NCI-H1436 treated with DMSO at 0.1 percent for 48 hours (cell line): ENCODE measurements at places on chromosomes 2 and 18.

DNA sequence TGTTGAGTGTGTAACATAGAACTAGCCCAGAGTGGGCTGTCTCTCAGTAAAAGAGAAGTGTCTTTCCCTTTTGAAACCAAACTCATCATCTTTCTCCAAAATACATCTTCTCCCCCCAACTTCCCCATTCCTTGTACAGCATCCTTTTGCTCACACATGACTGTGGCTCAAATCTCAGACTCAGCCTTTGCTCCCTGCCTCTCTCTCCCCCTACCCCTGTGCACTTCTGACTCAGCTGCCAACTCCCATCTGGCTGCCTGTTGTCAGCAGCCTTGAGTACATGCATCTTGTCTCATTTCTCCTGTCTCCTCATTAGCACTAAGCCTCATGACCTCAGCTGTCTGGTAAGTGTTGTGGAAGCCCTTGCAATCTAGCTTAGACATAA, 18.1 kb upstream of the MGAT4A start:
- DNase-seq: no peak

DNA sequence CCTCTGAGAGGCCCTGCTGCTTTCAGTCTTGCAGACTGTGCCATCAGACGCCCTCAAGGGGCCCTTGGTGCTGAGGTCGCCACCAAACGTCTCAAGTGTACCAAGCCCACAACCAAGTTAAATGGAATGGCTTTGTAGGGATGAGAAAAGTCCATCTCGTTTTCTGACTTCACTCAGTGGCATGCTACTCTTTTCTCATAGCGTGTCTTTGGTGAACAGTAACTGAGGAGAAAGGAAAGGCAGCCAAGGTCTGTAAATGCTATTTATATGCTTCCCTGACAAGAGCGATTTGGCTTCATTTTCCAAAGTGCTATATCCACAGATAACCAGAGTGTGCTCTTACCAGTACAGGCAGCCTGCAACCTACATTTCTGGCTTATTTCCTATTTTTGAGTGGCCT, 123.0 kb downstream of the MTX2 start:
- DNase-seq: no peak

- no peak for DNase-seq
Measured at GRCh38 chr2:211455216-211455841, 898.9 kb downstream of the CPS1 start.

GRCh38 chr2:105112345-105112744, 74.5 kb downstream of the MRPS9 start:
- DNase-seq: no peak

- DNase-seq: no peak
Measured at GRCh38 chr2:128375454-128375853, 56.8 kb upstream of the HS6ST1 start.

- no peak for DNase-seq
Measured at GRCh38 chr2:158498749-158499136, 42.0 kb downstream of the PKP4 start.

GRCh38 chr18:53796040-53796729, 428.3 kb downstream of the MBD2 start:
- no peak for DNase-seq

DNA sequence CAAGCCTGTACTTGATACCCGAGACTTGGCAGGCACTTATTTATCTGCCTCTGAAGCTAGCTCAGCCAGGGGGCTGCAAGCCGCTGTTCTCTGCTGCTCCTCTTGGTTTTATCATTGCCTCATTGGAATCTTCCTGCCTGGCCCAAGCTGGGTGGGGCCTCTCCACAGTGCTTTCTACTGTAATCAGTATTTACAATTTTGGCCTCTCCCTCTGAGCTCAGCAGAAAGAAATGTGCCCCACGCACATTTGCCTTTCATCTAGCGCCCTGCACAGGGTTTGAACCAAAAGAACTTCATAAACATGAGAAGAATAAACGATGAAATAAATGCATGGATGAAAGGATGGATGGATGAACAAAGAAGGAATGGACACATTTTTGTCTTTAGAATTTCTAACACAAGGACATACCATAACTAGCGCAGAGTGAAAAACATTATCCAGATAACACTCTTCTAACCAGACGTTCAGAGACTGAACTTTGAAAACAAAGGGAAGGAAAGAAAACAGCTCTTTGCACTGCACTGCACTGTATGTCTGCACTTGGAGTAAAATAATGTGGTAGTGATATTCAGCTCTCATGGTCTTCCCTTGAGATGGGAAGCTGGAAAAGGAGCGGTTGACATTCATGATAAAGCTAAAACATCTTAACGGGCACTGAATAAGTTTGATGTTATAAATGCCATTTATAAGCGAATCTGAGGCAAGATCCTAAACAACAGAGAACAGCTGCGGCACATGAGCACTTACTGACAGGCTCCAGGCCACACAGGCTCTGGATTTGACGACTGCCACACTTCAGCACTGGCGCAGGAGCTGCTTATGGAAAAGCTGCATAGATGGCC, 86.8 kb upstream of the SP3 start:
- DNase-seq: no peak

- DNase-seq: no peak
Measured at GRCh38 chr2:199025146-199025545, 432.6 kb downstream of the SATB2 start.

DNA sequence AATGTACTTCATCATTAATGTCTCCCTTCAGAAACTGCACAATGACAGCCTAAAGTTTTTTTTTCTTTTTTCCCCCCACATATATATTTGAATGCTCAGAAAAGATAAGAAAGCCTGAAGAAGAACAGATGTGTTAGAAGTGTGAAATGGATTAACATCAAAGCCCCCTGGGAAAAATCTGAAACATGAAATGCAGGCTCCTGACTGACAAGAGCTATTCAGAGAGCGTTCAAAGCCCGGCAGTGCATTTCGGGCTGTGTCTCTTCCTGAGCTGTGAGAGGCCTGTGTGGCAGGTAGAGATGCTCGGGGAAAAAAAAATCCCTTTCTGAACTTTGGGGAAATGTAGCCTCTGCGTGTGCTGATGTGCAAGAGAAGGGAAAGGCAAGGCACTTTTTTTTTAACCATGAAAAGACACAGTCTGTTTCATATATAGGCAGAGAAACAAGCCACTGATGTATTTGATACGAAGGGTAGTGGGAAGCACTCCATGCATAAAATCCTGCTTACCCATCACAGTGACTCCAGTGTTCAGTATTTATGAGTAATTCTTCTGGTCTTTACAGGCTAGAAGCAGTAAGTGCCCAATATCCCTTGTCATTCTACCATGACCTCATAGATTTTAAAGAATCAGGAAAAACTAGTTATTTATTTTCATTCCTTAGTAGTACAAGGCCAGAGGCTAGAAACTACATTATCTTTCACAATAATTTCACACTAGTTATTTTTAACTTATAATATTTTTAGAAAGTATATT, 1574.2 kb upstream of the PIK3C3 start:
- no peak for DNase-seq

DNA sequence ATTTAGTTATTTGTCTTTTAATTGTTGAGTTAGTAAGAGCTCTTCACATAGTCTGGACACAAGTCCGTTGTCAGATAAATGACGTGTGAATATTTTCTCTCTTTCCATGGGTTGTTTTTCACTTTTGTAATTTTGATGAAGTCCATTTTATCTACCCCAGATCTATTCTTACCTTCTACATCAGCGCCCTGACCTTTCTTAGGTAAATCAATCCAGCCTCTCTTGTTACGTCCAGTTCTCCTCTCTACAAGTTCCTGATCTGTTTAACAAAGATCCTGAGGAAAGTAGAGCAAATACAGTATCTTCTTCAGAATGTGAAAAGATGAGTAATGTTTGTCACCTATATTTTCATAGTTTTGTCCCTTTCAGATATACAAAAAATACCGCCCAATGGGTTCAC, 66.9 kb downstream of the MOGAT1 start:
- no peak for DNase-seq

- peak; percentile 50 for DNase-seq
Measured at GRCh38 chr2:10355471-10356438, 53.1 kb downstream of the HPCAL1 start.

GRCh38 chr18:8820396-8821082, 115.2 kb downstream of the MTCL1 start:
- no peak for DNase-seq

GRCh38 chr2:221042926-221043325, 529.2 kb downstream of the EPHA4 start:
- DNase-seq: no peak

- DNase-seq: no peak
Measured at GRCh38 chr18:8142131-8142711, 467.0 kb upstream of the RAB12 start.

- DNase-seq: no peak
Measured at GRCh38 chr18:48167897-48168253, 237.4 kb upstream of the SMAD2 start.

DNA sequence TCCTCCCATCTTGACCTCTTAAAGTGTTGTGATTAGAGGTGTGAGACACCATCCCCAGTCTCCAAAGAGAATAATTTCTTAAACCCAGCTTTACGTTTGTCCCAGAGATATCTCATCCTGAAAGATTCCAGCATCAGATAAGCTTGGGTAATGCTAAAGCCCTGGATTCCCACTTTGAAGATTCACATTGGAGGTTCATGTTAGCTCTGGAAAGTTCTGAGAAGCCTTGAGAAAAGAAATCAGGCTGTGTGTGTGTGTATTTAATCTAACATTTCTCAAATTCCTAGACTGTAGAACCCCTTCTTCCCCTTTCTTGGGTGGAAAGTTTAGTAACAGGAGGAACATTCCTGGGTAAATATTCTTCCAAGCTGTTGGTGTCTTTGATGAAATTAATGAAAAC, 18.0 kb downstream of the ZNF532 start:
- DNase-seq: no peak

DNA sequence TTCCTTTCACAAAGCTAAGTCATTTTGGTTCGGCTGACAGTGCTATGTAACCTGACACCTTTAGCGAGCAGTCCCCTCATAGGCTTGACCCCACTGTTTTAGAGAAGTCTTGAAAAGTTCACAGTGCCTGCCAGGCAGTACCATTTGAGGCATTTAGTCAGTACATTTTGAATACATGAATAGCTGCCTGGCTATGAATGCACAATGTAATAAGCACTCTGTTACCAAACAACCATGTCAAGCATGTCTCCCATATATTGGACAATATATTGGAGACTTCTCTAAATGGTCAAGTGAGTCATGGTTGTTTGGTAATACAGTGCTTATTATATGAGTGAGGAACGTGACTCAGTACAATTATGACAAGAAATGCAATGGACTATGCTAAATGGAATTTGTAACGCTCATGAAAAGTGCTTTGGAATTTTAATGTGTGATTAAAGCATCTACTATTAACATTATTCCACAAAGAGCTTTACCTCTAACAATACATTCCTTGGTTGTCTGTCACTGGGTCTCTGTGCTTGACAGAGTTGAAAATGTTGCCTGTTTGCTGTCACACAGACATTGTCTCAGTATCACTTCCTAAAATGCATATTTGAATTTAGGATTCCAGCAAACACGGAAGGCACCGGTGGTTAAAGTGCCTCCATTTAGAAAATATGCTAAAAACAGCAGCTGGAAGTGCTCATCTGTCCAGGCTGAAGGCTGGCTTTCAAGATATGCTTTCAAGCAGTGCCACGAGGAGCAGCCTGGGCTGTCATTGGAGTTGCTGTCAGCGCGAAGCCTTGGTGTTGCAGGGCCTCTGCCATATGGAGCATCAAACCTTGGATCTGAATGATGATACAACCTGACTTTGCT, 458.6 kb downstream of the FBXO15 start:
- DNase-seq: no peak

GRCh38 chr18:24974431-24974830, 377.5 kb downstream of the ZNF521 start:
- DNase-seq: no peak

- no peak for DNase-seq
Measured at GRCh38 chr2:194705398-194705797, 951.6 kb upstream of the SLC39A10 start.

GRCh38 chr2:179720173-179720772, 141.1 kb downstream of the ZNF385B start:
- no peak for DNase-seq

GRCh38 chr2:30862054-30862651, 54.9 kb upstream of the CAPN13 start:
- peak; percentile 23 for DNase-seq

DNA sequence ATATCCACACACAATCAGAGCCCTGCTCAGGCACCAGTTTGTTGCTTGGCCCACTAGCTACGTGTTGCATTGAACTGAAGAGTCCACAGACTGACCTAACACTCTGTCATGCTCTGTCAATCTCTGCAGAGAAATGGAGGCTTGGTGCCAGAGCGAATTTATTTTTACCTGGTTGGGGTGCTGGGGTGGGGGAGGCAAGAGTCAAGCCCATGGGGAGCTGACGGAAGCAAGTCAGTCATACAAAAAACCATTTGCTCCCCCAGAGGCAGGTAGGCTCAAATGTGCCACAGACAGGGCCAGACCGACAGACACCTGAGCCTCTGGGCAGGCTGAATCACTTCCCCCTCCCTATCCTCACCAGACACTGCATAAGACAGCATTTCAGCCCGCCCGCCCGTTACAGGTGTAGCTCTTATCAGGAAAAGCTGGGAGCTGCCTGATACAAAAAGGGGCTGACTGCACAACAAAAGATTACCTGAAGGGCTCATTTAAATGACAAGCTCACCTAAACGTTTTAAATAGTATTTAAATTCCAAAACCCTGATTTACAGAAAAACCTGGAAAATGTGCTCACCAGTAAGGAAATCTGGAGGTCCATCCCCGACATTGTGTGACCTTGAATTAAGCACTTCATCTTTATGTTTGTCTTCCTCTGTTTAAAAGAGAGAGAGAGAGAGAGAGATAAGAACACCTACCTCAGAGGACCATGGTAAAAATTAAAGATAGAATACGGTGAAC, 2.1 kb upstream of the PCBP1 start:
- DNase-seq: peak; percentile 67

GRCh38 chr2:28898048-28898447, 3.6 kb downstream of the WDR43 start:
- no peak for DNase-seq

- DNase-seq: no peak
Measured at GRCh38 chr2:109690822-109691541, 76.8 kb downstream of the SOWAHC start.

GRCh38 chr2:141438536-141438935, 692.3 kb downstream of the LRP1B start:
- DNase-seq: no peak

- DNase-seq: no peak
Measured at GRCh38 chr2:33167622-33168245, 221.0 kb downstream of the LTBP1 start.

- no peak for DNase-seq
Measured at GRCh38 chr2:181264001-181264400, 193.2 kb upstream of the ITGA4 start.

- DNase-seq: peak; percentile 67
Measured at GRCh38 chr18:24656551-24657443, 196.4 kb downstream of the HRH4 start.

- DNase-seq: no peak
Measured at GRCh38 chr2:10931710-10932255, 20.0 kb downstream of the KCNF1 start.

- DNase-seq: no peak
Measured at GRCh38 chr2:209986415-209986814, 16.0 kb upstream of the RPE start.

GRCh38 chr2:30252723-30253701, 21.7 kb downstream of the LBH start:
- no peak for DNase-seq
